ENCODE measurements at places on chromosomes 2 and 18.

GRCh38 chr18:59932401-59932800 lies 32.6 kb downstream of the PMAIP1 start:
- no peak for DNase-seq

DNA sequence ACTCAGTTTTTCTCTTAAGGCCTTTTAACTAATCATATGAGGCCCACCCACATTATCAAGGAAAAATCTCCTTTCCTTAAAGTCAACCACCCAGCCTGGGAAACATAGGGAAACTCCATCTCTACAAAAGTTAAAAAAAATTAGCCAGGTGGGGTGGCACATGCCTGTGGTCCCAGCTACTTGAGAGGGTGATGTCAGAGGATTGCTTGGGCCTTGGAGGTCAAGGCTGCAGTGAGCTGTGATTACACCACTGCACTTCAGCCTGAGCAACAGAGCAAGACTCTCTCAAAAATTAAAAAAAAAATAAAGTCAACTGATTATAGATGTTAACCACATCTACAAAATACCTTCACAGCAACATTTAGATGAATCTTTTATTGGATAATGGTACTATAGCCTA lies 5.8 kb downstream of the DPYSL5 start:
- no peak for DNase-seq

- no peak for DNase-seq
Observed at GRCh38 chr2:75459565-75460310, 101.0 kb downstream of the EVA1A start.

GRCh38 chr2:28643911-28644334 lies 107.7 kb upstream of the PPP1CB start:
- DNase-seq: no peak

GRCh38 chr2:219059725-219060682 lies 717 bp downstream of the IHH start:
- no peak for DNase-seq

DNA sequence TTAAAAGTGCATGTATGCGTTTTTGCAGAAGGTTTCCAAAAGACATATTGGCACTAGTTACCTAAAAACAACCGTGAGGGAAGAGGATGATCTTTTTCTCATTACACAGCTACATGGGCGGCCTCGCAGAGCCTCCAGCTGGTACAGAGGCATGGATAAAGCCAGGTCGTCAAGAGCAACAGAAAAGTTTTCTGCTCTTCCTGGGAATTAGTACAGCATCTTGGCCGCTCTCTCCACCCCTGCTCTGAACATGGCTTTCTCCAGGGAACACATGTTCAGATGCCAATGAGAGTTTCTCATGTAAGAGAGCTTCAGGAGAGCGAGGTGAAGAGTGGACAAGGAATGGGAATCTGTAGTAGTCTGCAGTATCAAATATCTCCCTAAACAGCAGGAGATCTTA lies 108.4 kb downstream of the ZEB2 start:
- DNase-seq: no peak

- DNase-seq: no peak
Observed at GRCh38 chr2:174083843-174084458, 118.8 kb upstream of the SP3 start.

DNA sequence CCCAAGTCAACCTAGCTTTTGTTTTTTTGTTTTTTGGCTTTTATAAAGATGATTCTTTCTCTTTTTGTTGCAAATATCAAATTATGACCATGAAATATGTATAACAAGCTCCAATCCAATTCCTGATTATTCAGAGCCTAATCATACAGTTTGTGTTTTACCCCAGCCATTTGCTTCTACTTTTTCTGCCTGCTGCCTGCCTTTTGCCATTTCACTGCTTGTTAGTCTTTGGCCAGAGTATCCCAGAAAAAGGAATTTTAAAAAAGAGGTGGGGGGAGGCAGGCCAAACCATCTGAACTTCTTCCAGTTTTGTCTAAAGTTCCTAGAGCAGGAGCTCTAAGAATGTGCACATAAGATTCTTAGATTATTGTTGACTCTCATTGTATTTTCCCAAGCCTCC lies 211.9 kb upstream of the VRK2 start:
- no peak for DNase-seq

GRCh38 chr2:186027922-186028321 lies 289.3 kb downstream of the FSIP2 start:
- no peak for DNase-seq

DNA sequence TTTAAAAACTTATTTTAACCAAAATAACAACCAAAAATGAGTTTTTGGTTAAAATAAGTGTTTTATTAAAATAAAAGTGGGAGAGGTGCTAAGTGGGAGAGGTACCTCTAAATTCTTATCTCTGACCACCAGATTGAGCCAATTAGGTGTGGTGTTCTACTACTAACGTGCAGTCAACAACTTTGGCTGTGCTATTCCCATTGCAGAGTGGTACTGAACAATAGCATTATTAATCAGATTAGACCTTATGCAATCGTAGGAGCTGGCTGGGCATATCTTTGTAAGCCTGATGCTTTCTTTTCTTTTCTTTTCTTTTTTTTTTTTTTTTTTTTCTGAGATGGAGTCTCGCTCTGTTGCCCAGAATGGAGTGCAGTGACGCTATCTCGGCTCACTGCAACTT lies 38.9 kb downstream of the RAB27B start:
- no peak for DNase-seq

GRCh38 chr2:60746318-60746717 lies 9.8 kb upstream of the PAPOLG start:
- DNase-seq: no peak

GRCh38 chr2:164186591-164186990 lies 434.7 kb downstream of the GRB14 start:
- no peak for DNase-seq

DNA sequence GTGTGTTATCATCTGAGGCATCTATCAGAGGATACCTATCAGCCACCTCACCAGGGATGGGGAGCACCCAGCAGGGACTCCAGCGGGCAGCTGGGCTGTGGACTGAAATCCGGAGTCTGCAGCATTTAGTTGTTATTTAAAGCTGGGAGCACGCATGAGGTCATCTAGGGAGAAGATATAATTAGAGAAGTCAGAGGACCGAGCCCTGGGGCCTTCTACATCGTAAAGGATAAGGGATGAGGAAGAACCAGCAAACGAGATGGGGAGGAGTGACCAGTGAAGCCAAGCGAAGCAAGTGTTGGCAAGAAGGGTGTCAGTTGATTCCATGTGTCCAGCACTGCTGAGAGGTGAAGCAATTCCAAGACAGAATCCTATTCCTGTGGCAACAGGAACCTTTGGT lies 70.3 kb downstream of the STEAP3 start:
- DNase-seq: no peak

GRCh38 chr2:28055325-28055970 lies 164.9 kb downstream of the BABAM2 start:
- DNase-seq: no peak

DNA sequence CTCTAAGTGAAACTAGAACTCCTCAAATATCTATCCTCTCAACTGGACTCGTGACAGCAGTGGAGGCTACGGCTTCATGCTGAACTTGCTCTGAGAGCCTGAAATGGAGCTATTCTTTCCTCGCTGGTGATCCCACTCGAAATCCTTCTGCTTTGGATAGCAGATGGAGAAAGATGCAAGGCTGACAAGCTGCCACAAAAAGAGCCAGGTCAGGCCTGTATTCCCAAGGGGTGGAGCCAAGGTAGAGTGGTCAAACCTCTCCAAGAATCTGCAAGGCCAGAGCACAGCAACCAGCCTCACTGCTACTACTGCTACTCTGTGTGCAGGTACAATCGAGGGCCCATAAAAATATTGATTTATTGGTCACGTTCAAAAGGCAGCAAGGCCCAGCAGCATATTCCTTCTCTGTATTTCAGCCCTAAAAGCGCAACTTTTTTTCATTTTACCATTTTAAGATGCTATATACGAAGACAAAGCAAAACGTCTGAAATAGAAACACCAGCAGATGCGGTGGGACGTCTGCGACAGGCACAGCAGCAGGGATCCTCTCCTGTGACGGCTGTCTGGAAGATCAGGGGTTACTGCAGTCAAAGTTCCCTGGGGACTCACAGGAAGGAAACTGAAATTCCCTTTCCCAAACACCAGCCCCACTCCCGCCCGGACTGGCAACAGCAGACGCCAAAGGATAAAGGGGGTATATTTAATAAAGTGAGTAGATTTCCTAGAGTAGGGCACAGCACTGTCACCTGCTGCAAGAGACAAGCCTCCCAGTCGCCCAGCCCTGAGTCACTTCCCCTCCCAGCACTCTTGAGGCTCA lies 2.4 kb downstream of the SPRED2 start:
- no peak for DNase-seq

DNA sequence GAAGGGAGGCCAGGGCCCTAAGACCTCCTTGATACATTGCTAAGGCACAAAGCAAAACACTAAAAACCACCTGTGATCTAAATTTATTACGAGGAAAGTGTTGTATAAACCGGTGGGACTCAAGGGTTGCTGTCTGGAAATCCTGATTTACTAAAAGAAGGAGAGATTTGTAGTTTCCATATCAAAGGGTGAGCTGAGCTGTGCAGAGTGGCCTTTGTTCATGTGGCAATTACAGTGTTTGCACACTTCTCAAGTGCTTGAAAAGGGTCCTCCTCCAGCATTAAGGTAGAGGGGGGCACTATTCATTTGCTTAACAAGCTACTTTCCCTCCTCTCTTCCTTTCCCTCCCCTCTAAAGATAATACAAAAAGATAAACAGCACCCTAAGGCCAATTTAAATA lies 30.5 kb upstream of the ITGA4 start:
- DNase-seq: no peak

GRCh38 chr2:119367472-119368099 lies 809 bp downstream of the DBI start:
- no peak for DNase-seq

- DNase-seq: no peak
Observed at GRCh38 chr2:109532728-109533076, 81.1 kb downstream of the SEPTIN10 start.

DNA sequence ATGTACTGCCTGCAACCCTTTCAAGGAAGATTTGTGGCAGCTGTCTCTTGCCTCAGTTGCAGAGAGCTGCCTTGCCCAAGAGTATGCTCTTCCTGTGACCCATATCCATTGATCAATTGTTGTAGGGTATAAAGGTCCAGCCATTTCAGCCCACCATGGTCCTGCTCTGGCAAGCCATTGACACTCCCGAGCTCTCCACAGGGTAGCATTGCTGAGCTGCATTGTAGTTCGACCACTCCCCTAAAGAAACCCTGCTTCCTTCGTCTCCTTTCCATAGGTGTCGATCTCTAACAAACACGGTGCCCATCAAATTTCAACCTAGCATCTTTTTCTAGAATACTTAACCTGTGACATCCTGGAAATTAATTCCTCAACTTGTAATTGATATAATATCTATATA lies 104.9 kb upstream of the NDUFV2 start:
- DNase-seq: no peak

DNA sequence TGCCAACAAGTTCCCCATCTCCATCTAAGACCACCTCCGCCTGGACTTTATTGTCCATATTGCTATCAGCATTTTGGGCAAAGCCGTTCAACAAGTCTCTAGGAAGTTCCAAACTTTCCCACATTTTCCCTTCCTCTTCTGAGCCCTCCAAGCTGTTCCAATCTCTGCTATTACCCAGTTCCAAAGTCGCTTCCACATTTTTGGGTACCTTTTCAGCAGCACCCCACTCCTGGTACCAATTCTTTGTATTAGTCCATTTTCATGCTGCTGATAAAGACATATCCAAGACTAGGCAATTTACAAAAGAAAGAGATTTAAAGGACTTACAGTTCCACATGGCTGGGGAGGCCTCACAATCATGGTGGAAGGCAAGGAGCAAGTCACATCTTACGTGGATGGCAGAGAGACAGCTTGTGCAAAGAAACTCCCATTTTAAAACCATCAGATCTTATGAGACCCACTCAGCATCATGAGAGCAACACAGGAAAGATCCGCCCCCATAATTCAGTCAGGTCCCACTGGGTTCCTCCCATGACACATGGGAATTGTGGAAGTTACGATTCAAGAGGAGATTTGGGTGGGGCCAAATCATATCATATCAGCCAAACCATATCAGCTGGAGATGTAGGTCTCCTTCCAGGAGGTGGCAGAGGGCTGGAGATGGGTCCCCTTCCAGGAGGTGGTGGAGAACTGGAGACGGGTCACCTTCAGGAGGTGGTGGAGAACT lies 19.8 kb upstream of the TXNDC2 start:
- no peak for DNase-seq

DNA sequence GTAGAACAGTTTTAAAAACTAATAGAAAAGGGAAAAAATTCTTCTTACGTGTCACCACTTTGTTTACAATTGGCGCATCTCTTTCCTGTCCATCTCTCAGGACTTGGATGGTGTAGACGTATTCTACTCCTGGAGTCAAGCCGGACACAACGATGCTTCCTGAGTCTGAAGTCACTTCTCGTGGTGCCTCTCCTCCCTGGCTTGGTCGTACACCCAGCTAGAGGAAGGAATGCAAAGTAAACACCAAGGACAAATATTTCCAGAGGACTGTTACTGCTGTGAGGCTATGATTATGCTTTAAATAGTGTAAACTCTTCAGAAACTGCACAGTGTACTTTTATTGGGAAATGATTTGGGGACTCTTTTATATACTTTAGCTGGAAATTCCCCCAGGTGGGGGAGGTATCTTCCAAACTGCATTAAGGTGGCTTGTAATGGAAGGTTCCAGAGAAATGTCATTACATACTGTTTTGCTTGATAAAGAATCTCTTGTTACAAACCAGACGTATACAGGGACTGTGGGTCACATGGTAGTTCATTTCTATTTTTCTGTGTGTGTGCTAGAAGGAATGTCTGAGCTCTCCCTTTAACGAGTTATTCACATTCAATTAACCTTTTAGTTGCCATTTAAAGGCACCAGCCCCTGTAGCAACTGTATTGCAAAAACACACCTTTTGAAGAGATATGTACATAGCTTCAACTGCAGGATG lies 38.1 kb downstream of the FN1 start:
- no peak for DNase-seq

DNA sequence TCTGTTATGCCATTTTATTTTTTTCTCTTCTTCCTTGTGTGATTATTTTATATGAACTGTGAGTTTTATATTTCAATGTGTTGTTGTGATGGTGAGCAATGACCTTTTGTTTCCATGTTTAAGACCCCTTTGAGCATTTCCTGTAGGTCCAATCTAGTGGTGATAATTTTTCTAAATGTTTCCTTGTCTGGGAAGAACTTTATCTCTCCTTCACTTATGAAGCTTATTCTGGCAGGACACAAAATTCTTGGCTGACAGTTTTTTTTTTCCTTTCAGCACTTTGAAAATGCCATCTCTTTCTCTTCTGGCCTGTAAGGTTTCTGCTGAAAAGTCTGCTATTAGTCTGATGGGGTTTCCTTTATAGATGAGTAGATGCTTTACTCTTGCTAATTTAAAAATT lies 53.2 kb downstream of the G6PC2 start:
- DNase-seq: no peak
